Germinal center (tissue), 1 donor: ENCODE measurements at places on chromosomes 5 and 9.

DNA sequence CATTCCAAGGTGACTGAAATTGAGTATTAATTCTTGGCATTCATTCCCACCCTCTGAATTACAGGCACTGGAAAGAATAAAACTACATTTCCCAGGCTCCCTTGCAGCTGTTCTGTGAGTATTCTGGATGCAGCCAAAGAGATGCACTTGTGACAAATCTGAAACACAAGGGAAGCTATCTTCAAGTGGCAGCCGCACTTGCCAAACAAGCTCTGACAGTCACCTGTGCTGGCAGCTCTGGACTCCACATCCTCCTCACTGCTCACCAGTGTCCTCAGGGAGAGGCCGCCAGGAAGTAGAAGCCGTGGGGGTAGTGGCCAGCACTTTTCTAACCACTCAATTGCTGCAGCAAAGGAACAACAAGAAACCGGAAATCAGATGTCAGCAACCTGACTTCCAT, 275.0 kb downstream of the NR2F1-AS1 start:
- DNase-seq: no peak

DNA sequence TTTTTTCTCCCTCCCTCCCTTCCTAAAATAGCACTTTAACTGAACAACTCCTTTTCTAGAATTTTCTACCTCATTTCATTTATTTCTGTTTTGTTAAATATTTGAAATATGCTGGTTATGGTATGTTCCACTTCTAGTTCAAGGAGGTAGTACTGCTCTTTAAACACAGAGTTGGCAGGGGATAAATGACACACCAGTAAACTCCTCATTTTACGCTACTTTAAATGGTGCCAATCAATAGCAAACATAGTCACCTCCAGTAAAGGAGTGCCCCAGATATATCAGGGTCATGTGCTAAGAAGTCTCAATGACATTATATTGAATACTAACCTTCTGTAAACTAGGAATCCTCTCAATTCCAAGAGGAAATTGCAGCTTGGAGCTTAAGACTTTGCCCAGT, 56.9 kb downstream of the MYO10 start:
- DNase-seq: no peak

DNA sequence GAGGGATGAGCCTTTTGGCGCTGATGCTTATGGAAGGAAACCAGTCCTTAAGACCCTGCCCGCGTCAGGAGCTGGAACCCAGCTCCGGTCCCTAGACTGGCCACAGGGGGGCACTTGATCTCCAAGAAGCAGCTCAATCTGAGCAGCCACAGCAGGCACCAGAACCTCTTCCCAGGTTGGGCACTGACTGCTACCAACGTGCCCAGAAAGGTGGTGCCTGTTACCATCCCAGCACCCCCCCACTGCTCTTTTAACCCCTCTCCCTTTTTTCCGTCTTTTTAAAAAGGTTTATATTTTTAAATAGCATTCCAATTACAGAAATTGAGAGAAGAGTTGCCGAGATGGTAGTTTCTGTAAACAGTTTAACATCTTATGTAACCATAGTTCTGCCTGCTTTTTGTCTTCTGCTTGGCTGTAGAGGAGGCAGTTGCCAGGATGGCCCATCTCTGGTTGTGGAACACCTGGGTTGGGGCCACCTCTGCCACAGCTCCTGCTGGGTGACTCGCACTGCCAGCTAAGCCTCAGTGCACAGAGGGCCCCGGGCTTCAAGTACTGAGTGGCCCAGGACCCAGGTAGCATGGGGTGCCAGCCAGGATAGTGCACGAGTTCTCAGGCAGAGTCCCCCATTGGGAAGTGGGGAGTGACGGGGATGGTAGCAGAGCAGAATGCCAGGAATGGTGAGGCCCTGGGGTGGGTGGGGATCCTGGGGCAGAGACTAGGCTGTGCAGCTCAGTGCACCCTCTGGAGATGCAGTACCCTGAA, 62.8 kb downstream of the PFDN1 start:
- peak; percentile 74 for DNase-seq

DNA sequence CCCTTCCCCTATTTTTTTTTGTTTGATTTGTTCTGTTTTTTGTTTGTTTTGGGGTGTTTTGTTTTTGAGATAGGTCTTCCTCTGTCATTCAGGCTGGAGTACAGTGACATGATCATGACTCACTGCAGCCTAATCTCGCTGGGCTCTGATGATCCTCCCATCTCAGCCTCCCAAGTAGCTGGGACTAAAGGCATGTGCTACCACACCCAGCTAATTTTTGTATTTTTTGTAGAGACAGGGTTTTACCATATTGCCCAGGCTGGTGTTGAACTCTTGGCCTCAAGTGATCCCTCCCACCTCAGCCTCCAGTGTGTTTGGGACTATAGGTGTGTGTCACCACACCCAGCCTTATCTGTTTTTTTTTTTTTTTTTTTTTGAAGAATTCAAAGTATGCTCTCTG, 605.4 kb downstream of the DNAH5 start:
- DNase-seq: no peak

- no peak for DNase-seq
These were observed 341.4 kb upstream of the EDIL3 start for GRCh38 chr5:84725946-84726570.

DNA sequence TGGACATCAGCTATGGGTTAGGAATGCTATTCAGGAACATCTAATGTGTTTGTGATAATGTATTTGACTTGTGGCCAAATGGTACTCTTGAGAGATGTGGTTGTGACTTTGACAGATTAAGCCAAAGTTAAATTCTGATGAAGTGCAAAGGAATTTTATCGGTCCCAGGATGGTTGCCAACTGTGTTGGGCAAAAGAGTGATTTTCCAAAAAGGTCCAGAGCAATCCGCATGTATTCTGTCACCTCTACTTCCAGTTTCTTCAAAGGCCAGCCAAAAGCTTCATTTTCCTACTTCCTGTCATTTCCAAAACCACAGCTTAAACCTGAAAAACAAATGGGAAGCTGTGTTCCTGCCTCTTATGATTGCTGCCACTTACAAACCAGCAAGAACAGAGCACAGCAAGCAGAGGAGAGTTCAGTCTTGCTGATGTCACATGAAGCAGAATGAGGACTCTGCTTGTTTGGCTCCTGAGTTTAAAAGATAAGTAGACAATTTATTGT, 59.8 kb downstream of the MARCHF3 start:
- no peak for DNase-seq

- DNase-seq: no peak
These were observed 39.7 kb downstream of the RAPGEF6 start for GRCh38 chr5:131595088-131596033.

DNA sequence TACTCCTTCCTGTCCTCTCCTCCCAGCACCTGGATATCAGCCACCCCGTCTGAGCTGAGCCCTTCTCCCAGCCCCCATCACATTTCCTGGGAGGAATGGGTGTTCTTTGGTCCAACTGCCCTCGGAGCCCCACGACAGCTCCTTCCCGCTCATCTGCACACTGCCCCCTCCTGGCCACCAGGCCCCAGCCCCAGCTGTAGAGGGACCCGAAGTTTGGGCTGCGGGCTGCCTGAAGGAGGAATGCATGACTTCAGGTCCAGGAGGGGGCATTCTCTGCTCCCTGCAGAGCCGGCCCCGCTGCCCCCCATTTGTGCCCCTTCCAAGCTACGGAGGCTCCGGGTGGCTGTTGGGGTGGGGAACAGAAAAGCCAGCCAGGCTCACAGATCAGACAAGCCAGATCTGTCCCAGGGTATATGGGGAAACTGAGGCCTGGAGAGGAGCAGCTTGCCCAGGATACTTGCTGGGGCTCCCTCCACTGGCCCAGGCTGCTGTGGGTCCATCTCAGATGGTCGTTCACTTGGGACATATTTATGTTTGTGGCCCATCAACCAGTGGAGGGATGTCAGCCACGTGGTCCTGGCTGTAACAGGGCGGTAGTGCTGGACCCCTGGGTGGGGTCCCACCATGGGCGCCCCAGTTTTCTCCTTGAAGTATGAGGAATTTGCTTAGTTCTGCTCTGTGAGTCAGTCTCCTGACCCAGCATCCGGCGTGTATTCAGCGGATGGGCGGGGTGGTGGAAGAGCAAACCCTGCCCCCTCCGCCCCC, 33.1 kb downstream of the DAB2IP start:
- peak; percentile 49 for DNase-seq

DNA sequence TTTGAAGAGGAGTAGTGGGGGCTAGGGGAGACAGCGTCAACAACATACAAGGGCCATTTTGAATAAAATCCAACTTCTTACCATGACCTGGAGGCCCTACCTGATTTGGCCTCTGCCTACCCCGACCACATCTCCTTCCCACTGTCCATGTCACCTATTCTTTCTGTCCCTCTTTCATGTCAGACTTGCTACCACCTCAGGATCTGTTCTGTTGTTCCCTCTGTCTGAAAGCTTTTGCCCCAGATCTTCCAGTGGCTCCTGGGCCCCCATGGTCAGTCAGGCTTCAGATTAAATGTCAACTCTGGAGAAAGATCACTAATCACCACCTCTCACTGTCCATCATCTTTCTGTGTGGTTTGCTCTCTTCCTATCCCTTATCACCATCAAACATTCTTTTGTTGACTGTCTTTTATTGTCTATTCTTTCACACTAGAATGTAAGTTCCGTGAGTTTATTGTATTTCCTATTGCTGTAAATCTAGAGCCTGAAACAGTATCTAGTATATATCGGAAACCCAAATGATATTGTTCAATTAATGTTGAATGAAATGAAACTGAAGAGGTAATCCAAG, 31.2 kb upstream of the APC start:
- no peak for DNase-seq

GRCh38 chr5:103450333-103451061, 112.1 kb downstream of the NUDT12 start:
- DNase-seq: no peak
